ENCODE measurements at places on chromosomes 5 and 9. TPM values are rescaled to one million over a fixed set of nuclear protein-coding genes. Genes with fewer than 3 reads are reported as not detected.

Gene CPLANE1
- total RNA-seq: 16.4 TPM

Gene OTULINL
- total RNA-seq: 19.9 TPM

Gene IL13
- total RNA-seq: not detected

Gene PGGT1B
- 5.2 TPM for total RNA-seq

Gene ENTREP1
- not detected for total RNA-seq

Gene GFRA3
- not detected for total RNA-seq

Gene CDC42SE2
- 12.7 TPM for total RNA-seq

All from myometrial cell (primary cell).